ENCODE measurements at places on chromosomes 11 and 22.

- no peak for DNase-seq
Measured at GRCh38 chr22:37940698-37941376, 12.6 kb downstream of the C22orf23 start.

GRCh38 chr11:66347425-66348276 lies at the start of gene B4GAT1:
TSS of gene B4GAT1 (minus strand) at chr11:66347629. CDS start at chr11:66347545, 84 bp downstream.
- DNase-seq, result peak; percentile 91

DNA sequence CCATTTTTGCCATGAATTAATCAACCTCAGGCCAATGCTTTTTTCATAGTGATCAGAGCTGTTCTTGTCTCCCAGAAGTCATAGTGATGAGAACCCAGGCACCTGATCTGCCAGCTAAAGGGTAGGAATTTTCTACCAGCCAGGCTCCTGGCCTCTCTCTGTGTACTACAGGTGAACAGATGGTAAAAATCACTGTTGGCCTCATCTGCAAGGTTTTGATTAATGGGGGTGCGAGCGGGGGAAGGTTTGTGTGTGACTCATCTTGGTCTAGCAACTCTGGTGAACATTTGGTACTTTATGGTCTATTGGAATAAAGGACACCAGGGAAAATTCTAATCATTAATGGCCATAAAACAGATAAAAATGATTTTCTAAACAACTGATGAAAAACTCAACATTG lies 14.4 kb upstream of the APOL4 start:
- no peak for DNase-seq

DNA sequence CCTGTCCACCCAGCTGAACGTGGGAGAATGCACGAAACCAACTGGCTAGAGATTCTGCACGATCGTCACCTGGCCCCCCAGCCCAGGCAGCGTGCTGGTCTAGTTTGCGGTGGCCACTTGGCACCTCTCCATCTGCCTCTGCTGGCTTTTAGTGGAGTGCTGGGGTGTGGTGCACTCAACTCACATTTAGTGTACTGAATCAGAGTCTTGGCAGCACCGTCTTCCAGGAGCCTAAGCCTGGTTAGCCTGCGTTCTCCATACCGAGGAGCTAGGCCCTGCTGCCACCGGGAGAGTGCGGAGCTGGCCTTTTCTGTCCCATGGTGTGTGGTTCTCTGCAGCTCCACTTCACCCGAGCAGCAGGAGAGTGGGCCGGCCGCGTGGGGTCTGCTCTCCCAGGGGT lies 2.8 kb downstream of the MRPL23 start:
- DNase-seq, result no peak

GRCh38 chr11:114075891-114076441 lies 16.5 kb downstream of the ZBTB16 start:
- DNase-seq, result peak; percentile 32

GRCh38 chr22:32533265-32534111 lies 58.9 kb downstream of the FBXO7 start:
- DNase-seq, result peak; percentile 62

DNA sequence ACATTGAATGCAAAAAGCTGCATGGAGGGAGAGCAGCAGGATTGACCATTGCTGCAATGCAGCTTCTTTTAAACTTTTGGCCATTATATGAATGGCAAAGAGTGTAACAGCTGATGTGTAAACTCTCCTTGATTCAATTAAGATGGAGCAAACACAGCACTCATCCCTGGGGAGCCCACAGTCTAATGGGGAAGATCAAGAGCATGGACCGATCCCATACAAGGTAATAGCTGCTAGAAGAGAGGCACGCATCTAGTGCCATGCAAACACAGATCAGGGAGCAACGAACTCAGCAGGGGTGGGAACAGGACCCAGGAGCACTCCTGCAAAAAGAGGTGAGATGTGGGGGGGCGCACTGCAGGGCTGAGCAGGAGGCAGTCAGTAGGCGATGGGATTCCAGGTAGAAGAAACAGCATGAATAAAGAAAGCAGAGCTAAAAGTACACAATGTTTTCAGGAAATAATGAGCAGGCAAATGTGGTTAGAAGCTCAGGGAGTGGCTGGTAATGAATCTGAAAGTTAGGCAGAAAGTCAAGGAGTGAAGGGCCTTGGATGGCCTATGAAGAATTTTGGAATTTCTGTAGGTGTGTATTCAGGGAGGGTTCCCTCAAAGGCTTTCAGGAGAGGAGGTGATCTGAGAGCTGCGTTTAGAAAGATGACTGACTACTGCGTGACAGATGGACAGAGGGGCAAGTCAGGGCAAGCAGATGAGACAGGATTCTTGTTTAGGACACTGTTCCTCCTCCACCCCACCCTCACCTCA lies 17.2 kb upstream of the BMAL1 start:
- DNase-seq, result no peak

- DNase-seq, result no peak
Measured at GRCh38 chr11:62217191-62217748, 8.8 kb downstream of the SCGB2A1 start.

DNA sequence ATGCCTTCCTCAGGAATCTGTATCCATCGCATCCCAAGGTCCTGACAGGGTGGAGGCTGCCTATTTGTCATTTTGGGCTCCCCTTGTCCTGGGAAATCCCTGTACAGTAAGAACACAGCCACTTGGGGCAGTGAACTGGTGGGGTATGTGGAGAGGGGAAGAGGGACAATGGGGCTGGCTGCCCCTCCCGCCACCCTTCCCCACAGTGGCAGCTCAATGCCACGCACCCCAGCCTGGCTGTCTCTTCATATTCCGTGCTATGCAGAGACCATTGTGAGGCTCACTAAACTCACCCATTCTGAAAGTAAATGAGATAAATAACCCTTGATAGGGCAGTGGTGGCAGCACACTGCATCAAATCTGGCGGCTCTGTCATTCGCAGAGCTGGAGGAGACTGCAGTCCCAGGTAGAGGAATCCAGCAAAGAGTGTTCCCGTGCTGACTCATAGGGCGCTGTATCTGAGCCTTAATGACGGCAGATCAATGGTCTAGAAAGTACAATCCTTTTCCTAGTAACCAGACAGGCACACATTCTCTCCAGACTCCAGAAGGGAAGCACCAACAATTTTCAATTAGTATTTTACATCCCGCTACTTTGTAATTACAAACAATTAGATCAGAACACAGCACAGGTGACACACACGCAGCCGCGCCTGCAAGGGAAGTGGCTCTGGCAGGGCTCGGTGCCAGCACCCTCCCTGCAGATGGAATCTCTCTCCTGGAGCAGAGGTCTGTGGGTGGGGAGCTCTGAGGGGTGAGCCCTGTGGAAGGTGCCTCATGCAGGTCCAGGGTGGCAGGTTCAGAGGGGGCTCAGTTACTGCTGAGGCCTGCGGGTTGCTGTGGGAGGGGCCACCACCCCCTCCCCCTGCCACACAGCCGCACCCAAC lies 167.9 kb upstream of the B3GAT1 start:
- no peak for DNase-seq

DNA sequence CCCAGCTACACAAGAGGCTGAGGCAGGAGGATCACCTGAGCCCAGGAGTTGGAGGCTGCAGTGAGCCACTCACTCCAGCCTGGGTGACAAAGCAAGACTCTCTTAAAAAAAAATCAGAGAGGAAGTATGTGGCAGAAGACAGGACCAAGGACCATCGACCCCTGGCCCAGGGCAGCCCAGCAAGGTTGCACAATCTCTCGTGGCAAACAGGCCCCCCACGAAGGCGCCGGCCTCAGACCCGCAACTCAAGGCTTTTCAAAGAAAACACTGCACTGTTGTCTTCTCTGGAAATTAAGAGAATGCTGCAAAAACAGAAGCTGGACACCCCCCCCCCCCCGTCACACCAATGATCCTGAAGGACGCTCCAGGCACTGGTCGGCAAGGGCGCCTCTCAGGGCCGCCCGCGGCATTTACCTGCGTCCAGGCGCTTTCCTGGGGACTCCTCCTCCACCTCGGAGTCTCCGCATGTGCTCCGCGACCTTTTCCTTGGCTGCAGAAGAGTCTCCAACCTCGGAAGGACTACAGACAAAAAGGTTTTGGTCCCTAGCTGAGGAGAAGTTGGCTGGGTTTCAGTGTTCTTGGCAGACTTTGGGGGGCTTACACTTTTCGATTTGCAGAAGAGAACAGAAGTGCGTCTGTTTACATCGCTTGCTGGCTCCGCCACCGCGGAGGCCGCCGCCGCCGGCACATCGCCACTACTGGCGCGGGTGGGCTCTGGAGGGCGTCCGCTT lies 40.5 kb downstream of the BRD1 start:
- no peak for DNase-seq

DNA sequence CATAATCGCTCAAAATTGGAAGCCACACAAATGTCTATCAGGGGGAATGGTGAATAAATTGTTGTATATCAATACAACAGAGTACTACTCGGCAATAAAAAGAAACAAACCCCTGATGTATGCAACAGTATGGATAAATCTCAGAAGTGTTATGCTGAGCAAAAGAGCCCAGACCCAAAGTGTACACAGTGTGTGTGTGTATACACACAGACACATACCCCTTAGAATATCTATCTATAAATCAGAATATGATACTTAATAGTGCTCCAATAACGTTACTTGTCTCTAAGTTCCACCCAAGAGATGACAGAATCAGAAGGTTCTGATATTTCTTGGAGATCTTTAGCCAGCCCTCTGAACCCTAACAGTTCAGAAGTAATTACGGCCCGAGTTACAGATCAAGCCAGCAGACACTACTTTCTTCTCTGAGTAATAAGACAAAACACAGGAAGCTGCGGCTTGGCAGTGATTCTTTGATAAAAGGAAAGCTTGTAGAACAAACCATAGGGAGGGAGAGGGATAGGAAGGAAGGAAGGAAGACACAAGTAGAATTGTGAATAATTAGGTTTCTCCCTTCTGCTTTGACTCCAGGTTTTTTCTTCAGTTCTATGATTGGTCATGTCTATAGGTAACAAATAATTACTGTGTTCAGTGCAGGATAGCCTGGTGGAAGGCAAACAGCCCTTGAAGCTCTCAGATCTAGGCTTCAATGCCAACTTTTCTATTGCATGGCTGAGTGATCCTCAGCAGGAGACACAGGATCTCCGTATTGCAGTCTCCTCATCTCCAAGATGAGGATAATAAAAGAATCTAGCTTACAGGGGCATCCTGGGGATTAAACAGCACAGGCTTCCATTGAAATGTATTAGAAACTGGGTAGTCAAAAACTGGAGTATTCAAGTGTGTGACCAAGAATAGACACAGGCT lies 75.6 kb upstream of the TEAD1 start:
- DNase-seq, result peak; percentile 55

DNA sequence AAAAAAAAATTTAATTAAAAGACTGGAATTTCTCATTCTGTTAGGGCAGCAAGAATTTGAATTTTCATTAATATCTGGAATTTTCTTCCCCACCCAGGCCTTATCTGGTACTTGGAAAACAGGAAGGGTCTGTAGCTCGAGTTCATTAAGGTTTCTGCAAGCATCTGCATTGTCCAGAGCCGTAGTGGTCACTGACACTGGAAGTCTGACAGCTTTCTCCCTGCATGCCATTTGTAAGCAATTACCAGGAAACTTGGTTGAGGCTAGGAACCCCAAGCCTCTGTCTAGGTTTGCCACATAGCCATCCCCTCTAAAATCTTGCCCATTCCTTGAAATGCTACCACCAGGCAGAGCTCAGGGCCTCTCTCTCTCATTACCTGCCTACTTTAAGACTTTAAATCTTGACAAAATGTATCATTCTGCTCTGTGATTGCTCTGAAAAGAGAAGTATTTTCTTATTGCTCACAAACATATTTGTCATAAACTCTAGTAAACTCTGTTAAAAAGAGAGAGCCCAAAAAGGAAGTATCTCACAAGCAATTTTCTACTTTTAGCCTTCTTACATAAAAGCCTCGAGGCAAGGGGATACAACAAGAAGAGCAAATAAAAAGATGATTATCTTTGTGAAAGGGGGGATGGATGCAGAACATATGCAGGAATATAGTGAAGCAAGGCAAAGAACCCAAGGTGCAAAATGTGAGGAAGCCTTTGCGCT lies 5.5 kb upstream of the PGM2L1 start:
- DNase-seq, result no peak

- no peak for DNase-seq
Measured at GRCh38 chr11:64455456-64456261, 96.7 kb downstream of the RPS6KA4 start.

DNA sequence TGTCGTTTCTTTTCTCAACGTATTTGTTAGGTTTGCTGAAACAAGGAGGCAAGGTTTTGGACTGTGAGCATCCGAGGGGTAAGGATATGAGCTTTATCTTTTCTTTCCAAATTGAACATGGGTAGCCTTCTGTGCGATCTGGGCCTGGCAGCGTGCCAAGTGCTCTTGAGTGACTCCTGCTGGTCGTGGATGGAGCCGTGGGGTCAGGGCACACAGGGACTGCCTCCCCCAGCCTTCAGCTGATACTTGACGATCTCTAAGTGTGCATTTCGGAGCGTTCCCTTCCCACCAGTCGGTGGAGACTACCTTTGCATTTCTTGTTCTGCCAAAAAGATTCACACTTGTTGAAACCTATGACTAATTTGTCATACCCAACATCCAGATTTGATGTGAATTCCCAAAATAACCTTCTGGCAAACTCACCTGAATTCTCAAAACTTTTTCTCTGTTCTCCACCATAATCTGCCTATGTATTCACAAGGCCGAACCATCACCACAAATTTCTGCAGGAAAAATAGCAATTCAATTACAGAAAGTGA lies 40.1 kb upstream of the CLMP start:
- no peak for DNase-seq

DNA sequence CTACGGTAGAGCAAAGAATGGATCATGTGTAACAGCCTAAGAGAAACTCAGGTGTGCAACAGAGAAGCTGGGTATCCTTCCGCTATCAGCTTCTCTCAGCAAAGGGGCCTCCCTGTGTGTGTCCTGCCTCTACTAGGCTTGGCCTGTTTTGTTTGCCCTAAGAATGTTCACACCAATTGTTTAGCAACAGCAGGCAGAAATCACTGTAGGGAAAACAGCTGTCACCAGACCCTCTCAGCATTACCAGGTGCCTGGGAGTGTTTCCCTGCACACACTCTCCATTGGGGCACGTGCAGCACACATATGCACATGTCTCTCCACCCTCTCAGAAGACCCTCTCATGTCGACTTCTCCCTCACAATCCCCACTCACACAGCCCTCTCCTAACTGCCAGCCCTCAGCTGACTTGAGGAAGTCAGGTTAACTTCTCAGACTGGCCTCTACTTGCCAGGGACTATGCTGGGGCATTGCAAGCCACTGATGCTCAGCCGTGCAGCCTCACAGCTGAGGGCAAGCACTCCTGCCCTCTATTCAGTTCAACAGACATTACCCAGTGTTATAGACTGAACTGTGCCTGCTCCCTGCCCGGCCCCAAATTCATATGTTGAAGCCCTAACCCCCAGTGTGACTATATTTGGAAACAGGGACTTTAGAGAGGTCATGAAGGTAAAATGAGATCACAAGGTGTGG lies 97.6 kb downstream of the TRIM29 start:
- DNase-seq, result no peak
